ENCODE measurements at places on chromosomes 2 and 18.

- DNase-seq = no peak
These were observed 72.7 kb upstream of the STON1 start for GRCh38 chr2:48457227-48457626.

- no peak for DNase-seq
These were observed 5.4 kb upstream of the MTCL1 start for GRCh38 chr18:8699948-8700347.

GRCh38 chr2:37090019-37090477 lies 5.7 kb downstream of the GPATCH11 start:
- DNase-seq = peak; percentile 70

GRCh38 chr2:3712424-3712823 lies 9.0 kb downstream of the DCDC2C start:
- no peak for DNase-seq

DNA sequence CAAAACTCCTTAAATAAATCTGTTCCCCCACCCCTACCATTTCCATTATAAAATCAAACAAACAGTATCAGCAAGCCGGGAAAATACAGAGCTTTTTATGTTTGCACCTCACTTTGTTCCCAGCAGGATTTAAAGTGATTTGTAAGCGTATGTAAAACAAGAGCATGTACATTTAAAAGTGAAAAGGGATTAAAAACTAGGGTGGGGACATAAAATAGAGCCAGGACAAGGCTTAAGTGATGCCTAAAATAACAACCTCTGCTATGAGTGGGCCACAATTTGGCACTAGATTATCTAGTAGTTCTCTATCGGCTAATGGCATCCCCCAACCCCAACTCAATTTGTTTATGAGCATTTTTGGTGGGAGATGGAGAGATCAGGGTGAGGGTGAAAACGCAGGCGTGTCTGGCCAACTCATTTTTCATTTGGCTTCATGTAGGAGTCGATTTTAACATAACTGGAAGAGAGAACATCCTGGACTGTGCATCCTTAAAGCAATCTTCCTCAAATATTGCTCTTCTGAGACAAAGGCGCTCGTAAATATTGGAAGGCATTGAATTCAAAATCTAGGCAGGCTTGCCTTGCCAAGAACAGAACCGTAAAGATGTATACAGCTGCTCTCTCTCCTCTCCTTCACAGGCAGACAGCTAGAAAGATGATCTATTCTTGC lies 34.5 kb upstream of the TSPYL6 start:
- DNase-seq = no peak

GRCh38 chr2:136645236-136645828 lies 120.0 kb upstream of the THSD7B start:
- no peak for DNase-seq

GRCh38 chr2:177141866-177142265 lies 70.7 kb upstream of the HNRNPA3 start:
- no peak for DNase-seq

DNA sequence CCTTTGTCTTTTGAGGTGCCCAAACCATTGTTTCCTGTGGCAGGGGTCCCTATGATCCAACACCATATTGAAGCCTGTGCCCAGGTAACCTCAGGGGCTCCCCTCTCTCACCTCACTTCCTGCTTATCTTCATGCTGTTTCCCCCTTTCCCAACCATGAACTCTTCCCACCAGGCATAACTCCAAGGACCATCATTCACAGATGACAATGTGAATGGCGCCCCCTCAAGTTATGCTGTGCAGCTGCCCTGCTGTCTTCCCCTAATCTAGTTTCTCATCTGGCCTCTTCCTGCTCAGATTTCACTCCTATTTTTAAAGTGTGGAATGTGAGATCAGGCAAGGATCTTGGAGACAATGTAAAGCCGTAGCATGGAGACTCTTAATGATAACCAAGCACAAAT lies 1.4 kb downstream of the GMPPA start:
- no peak for DNase-seq
